ENCODE measurements at places on chromosomes 1 and 21.

GRCh38 chr1:165290148-165290547, 66.4 kb downstream of the LMX1A start:
- no peak for DNase-seq

DNA sequence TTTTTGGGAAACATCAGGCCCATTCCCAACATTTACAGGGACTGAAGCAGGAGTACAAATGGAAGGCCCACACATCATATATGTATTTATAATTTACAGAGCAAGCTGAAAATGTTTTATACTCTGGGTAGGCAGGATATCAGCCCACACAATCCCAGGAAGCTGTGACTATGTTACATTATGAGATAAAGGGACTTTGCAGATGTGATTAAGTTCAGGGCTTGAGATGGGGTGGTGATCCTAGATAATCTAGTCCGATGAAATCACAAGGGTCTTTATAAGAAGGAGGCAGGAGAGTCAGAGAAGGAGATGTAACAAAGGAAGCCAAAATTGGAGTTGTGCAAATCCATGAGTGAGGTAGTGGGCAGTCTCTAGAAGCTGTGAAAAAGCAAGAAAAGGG, 160.5 kb downstream of the PDE4B start:
- no peak for DNase-seq

DNA sequence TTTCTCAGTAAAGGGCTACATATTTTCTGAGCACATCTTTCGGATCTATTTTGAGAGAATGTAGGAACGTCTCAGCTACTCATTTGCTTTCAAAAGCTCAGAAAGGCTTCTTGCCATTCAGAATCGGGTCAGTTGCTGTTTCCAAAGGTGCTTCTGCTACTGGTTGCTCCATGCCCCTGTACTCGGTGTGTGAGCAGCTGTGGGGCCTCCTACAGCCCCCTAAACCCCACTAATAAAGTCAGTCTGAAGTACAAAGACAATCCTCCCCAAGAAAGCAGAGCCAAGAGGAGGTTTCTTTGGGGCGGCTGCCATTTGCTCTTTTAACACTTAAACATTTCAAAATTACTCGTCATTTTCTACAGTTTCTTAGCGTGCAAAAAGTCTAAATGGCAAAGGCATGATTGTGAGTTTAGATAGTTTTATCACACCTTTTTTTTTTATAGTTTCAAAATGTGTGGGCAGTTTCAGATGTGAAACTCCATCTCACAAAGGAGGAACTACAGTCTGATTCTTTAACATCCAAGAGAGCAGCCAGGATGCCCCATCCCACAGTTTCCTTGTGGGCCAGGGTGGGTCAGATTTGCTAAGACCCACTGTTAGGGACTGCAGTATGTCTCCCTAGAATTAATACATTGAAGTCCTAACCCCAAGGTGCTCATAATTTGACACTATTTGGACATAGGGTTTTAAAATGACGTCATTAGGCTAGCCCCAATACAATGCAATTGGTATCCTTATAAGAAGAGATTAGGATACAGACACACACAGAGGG, 4.1 kb downstream of the RUNX1 start:
- no peak for DNase-seq

DNA sequence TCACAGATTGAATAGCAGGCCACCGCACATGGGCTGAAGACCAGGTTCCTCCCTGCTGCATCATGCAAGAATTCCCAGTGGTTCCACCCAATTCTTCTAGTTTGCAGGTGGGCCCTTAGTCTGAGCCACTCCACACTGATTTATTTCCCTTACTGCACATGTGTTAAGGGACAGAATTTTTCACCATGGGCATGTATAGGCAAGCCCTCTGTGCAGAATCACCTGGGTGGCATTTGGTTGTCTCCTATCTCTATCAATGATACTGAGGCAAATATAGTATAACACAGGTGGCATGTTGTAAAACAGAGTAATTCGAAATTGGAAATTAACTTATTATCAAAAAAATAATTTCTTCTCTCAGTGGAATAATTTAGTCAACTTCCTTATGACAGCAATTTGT, 1892.4 kb downstream of the NCAM2 start:
- no peak for DNase-seq

- no peak for DNase-seq
Measured at GRCh38 chr1:94321662-94322061, 84.3 kb upstream of the ARHGAP29 start.

All from activated T-cell treated with anti-CD3 and anti-CD28 coated beads for 48 hours (primary cell).